ENCODE measurements at places on chromosomes 4 and X. TPM values are rescaled to one million over a fixed set of nuclear protein-coding genes. Genes with fewer than 3 reads are reported as not detected.

The CPZ gene
- total RNA-seq = 0.27 TPM

The MID1 gene
- total RNA-seq = 9.2 TPM

The NOX1 gene
- total RNA-seq = not detected

The CT45A2 gene
- total RNA-seq = not detected

The L1CAM gene
- total RNA-seq = 925 TPM

The WDR45 gene
- total RNA-seq = 66.4 TPM

The CDKL2 gene
- total RNA-seq = 1.6 TPM

The MAGEC3 gene
- total RNA-seq = not detected

The PAGE5 gene
- not detected for total RNA-seq

The PCDH7 gene
- 2.8 TPM for total RNA-seq

The KLKB1 gene
- total RNA-seq = 0.29 TPM

Data from glutamatergic neuron (in vitro differentiated cells).